ENCODE measurements at places on chromosomes 1 and 21.

- DNase-seq = no peak
These were observed 32.0 kb downstream of the SUSD4 start for GRCh38 chr1:223331929-223332328.

DNA sequence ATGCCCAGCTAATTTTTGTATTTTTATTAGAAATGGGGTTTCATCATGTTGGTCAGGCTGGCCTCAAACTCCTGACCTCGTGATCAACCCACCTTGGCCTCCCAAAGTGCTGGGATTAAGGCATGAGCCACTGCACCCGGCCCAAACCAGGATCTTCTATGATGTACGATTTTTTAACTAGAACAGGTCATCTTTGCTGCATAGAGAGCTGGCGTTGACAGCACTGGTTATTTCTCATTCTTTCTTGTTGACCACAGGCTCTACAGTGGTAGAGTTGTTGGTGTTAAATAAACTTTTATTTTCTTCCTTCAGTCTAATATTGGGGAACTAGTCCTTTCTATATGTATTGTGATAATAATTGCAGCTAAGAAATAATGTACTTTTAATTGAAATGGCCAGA is 3.8 kb upstream of the MAB21L3 start:
- no peak for DNase-seq

DNA sequence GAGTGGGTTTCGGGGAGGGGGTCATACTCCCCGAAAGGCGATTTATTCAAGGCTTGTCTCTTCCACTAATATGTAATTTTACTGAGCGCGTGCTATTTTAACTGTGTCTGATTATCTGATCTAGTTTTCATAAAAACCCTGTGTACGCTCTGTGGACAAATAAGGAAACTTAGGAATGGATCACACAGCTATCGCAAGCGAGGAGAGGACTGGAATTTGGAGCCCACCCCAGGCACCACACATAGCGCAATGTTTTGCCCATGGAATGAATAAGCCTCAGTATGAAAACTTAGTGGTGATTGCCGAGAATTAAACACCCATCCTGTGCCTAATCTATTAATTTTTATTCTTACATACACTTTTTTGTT is 9.8 kb upstream of the RAB42 start:
- DNase-seq = no peak

DNA sequence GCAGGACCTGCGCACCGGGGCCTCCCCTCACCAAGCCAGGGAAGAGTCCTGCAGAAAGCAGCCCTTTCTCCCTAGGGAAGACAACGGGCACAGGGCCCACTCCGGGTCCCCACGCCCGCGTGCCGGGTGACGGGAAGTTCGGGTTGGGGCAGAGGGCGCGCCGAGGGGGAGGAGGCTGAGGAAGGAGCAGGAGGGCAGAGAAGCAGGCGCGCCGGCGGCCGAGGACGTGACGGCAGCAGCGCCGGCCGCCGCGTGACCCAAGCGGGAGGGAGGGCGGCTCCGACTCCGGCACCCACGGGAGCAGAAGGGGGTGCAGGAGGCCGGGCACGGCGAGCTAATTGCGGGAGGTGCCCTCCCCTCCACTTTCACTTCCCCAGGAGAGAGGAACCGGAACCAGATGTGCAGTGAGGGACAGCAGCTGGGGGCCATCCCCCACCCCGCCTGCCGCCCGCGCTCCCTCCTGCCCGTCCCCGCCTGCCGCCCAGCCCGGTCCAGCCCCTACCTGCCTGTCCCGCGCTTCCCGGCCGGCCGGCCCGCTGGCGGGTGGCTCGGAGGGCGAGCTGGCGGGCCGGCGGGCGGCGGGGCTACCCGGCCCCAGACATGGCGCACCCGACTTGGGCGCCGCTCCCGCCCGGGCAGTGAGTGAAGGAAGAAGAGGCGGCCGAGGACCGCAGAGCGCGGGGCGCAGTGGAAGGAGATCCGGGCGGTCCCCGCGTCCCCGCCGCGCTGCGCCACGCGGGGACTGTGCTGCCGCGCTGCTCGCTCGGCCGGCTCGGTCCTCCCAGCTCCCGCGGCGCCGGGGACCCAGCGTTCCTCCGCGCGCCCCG is 510 bp downstream of the DENND4B start:
- DNase-seq = no peak

- no peak for DNase-seq
These were observed 452.4 kb downstream of the PTPRU start for GRCh38 chr1:29688471-29689365.

Data from NCI-H1048 (cell line).